Ovary (tissue), 10 donors: ENCODE measurements at places on chromosomes 6 and 20. TPM values are rescaled to one million over a fixed set of nuclear protein-coding genes. Genes with fewer than 3 reads are reported as not detected.

GRCh38 chr6:5511954-5512353 lies 250.6 kb downstream of the FARS2 start:
- no peak for DNase-seq

The DUSP15 gene
- total RNA-seq = 10.8 TPM

GRCh38 chr6:2517855-2518473 lies 232.8 kb downstream of the MYLK4 start:
- no peak for DNase-seq

The MOXD1 gene
- 1.8 TPM for total RNA-seq

GRCh38 chr6:2962004-2962403 lies 9.4 kb downstream of the SERPINB6 start:
- no peak for DNase-seq

DNA sequence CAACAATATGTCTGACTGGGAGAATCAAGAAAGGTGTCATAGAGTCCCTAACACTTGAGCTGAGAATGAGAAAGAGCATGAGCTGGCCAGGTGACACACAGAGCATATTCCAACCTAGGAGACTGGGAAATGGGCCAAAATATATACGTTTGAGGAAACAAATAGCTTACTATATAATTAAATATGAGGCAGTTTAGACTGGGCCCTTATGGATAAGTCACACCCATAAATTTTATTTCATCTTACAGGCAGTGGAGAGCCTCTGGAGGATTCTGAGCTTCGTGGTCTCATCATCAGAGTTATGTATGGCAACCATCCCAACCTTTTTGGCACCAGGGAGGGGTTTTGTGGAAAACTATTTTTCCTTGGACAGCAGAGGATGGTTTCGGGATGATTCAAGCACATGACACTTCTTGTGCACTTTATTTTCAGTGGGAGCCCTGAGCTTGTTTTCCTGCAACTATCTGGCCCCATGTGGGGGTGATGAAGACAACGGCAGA lies 12.9 kb upstream of the NQO2 start:
- no peak for DNase-seq

GRCh38 chr6:3287308-3287707 lies 28.6 kb downstream of the PSMG4 start:
- DNase-seq = no peak

- no peak for DNase-seq
These were observed 217.1 kb upstream of the THEMIS start for GRCh38 chr6:128117916-128118315.

DNA sequence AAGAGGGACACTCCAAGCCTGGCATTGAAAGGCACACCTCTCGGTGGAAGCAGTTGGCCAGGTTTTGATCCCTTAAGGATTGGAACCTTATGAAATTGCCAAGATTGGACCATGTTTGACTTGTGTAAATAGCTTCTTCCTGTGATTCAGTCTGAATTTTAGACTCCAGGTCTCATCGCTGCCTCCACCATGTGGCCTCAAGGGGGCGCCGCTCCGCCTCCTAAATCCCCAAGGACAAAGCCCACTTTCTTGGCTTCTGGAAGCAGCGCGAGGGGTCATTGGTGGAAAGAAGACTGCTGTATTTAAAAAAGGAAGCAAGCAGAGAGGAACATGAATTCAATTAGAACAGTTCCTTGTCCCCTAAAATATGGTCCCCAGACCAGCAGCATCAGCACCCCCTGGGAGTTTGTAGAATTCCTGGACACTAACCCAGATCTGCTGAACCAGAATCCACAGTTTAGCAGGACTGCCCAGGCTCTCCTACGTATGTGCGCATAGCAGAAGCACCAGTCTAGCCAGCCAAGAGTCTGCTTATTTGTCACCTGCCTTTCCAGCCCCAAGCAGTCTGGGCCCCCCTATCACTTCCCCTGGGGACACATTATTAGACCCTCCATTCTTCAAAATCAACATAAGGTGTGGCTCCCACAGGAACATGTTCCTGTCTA lies 108.5 kb downstream of the LY86 start:
- peak; percentile 72 for DNase-seq

DNA sequence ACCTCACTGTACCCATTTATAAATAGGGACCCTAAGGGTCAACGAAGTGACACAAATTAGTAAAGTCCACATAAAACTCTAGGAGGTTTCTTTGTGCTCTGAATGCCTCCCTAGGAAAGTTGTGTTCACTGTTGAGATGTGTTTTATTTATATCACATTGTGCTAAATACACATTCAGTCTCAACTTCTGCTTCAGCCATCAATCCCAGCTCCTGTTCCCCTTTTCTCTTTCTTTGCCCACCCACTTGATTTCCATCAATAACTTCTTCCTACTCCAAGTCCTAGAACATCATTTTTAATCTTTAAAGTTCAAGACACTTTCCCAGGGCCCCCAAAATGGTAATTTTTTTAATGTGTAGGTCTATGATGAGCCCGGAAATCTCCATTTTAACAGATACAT lies 208.3 kb upstream of the RAB32 start:
- no peak for DNase-seq

DNA sequence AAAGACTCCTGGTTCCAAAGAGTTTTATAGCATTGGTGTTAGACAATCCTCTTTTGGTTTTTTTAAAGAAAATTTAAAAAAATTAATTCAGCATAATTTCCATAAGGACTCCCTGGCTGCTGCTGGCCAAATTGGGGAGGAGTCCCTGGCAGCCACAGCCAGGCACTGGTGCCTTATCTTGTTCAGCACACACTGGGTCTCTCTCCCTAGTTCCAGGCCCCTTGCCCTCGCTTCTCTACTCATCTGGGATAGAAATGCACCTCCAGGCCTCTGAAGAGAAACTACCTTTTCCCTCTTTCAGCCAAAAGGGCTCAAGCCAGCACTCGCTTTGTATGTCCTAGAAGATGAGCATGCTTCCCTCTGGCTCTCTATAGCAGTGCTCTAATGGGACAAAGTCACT lies 13.4 kb upstream of the MAPK13 start:
- DNase-seq = no peak

GRCh38 chr20:23583526-23583925 lies 15.2 kb upstream of the CST9L start:
- no peak for DNase-seq

GRCh38 chr6:93584300-93584699 lies 164.9 kb upstream of the EPHA7 start:
- DNase-seq = no peak

DNA sequence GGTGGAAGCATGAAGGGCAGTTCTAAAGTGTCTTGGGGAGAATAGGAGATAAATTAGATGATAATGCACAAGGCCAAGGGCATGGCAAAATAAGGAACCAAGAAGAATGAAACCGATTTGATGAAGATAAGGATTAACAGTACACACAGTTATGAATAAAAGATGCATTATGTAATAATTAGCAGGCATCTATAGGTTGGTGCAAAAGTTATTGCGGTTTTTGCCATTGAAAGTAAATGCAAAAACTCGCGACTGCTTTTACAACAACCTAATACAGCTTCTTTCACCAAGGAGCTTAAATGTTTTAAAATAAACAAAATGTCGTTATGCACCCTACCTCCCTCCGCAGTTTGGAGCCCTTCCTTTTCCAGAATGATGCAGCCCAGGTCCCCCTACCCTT lies 29.0 kb downstream of the MAS1 start:
- no peak for DNase-seq

DNA sequence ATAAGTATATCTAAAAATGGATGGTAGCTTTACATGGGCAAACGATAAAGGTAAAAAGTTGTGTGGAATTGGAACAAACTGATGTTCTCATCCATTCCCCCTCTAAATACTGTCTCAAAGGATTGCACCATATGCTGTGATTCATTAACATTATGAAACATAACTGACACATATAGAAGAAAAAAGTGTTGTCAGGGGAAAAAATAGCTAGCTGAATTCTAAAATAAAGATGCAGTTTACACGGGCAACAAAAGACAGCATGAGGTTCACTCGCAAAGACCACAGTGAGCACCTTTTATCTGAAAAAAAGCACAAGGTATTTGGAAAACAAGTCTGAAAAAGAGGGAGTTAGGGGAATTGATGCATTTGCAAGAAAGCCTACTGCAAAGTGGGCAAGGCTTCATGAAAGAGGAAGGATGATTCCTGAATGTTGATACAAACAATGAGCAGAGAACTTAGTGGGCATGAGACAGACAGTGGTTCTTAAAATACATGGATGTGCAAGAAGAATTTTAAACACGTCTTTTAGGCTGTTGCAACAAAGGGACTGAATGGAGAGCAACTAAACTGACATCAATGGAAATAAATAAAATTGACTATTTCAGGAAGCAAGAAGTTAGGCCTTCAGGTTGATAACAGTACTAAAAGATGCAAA lies 280.9 kb downstream of the KIF16B start:
- DNase-seq = no peak

The WFDC5 gene
- not detected for total RNA-seq

The SS18L1 gene
- 14.3 TPM for total RNA-seq

The OR2H1 gene
- not detected for total RNA-seq
